Fibroblast of lung (primary cell): ENCODE measurements at places on chromosomes 16 and 17.
A peak's percentile ranks its signal among the peaks of the same experiment; 100 is the strongest.

DNA sequence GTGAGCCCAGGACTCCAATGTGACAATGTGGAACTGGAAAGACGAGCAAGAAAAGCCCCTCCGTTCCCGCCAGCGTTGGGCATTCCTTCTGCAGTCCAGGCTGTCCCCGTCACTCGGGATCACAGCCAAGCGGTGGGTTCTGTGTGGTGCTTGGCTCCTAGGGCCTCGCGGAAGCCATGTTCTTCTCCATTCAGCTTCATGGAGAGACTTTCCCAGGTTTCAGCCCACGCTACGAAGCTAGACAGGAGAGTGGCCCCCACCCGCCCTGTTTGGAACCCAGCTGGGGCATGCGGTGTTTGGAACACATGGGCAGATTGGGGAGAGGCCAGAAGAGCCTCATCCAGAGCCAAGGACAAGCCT lies 5.8 kb downstream of the LMF1 start:
- DNase-seq, result no peak

DNA sequence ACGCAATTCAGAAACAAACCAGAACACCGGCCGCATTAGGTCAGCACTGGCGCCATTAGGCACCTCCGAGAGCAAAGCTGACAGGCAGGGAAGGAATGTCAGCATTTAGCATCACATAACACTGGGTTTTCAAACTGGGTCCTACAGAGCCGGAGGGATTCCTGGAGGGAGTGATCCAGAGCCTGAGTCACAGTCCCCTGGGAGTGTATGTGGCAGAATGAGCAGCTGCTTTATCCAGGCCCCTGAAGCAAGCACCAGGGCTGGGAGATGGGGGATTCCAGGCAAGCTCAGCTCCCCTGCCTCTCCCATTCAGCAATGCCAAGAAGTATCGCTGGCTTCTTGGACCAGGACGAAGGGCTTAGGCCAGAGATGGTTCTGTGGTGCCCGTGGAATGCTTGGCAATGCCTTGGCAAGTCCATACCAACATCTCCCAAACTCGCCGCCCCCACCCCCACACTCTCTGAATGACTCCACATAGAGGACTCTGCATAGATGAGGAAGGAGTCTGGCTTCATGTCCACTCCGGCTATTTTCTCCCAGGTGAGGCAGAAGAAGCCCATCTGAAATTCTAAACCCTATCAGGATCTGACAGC lies 20.4 kb downstream of the GAS7 start:
- no peak for DNase-seq

DNA sequence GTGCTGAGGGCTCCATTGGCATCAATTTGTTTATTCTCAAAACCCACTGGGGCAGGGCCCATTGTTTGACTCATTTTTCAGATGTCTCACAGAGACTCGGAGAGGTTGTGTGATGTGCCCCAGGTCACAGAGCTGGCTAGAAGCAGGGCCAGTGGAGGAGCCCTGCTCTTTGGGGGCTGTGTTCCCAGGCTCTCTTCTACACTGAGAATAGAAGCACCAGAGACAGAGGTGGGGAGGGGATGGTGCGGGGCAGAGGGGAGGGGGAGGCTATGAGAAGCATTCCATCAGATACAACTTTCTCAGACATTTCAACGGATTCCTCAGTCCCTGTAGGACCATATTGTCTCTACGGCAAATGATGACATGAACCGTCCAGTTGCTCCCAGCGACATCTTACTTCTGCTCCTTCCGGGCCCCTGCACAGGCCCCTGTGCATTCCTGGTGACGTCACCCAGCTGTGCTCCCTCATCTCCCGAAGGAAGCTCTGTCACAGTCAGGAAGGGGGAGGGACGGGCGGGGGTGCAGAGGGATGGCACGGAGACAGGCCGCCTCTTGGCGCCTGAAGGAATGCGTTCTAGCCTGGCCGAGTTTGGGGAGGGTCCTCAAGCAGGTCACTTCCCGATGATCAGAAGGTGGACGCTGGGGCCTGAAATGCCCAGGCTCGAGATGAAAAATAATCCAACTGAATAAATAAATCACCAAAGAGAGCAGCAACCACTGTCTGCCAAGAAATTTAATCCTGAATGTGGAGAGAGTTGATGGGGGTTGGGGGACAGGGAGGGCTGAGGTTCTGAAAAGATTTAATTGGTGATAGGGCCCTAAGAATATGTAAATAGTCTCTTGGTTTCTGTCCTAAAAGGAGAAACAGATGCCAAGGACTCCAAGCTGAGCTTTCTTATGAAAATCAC lies 114.1 kb downstream of the NOG start:
- DNase-seq, result peak; percentile 22

DNA sequence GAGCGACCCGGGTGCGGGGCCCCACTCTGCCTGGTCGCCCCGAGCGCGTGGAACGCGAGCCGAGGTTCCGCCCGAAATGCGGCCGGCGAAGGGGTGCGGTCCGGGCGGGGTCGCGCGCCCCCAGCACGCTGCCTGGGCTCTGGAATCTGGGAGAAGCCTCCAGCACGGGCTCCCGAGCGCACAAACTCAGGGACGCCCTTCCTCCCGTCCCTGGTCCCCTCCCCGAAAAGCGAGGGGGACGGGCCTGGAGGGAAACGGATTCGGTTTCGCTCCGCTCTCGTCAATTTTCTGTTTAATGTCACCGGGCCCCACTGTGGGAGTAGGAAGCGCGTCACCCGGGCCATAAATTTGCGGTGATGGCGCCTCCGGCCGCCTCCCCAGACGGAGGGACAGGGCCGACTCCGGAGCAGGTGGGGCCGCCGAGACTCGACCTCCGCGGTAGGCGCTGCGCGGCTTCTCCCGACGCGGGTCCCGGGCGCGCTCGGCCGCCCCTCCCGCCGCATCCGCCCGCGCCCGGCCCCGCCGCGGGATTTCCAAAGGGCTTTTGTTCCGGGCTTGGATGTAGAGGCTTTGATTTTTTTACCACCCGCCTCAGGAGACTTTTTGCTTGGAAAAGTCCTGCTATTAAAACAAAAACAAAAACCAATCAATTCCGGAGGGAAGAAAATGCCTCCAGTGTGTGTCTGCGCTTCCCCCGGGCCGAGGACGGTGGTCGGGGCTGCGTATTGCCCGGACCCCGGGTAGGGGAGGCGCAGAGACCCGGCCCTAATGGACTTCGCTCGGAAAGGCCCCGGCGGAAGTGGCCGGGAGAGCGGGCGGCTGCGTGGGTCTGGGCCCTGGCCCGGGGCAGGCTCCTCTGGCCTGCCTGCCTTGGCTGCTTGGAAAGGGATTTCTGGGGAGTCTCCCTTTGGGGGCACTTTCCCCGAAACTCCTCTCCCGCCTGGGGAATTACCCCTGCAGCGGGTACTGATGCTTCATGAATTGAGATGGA lies 7.9 kb upstream of the BAHCC1 start:
- peak; percentile 56 for DNase-seq

GRCh38 chr17:48237456-48237855 lies 129.9 kb downstream of the SNX11 start:
- no peak for DNase-seq
